ENCODE measurements at places on chromosomes 1 and 21.

DNA sequence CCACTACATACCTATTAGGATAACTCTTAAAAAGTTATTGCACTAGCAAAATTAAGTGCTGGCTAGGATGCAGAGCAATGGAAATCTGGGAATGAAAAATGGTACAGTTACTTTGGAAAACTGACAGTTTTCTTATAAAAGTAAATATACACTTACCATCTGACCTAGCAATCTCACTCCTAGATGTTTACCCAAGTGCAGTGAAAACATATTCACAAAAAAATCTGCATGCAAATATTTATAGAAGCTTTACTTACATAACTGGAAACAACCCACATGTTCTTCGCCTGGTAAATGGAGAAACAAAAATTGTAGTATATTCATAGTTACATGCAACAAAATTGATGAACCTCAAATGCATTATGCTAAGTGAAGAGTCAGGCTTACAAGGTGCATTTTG lies 12.9 kb upstream of the FLG2 start:
- DNase-seq: no peak

- DNase-seq: no peak
Observed at GRCh38 chr1:212166644-212167043, 118.6 kb upstream of the PPP2R5A start.

DNA sequence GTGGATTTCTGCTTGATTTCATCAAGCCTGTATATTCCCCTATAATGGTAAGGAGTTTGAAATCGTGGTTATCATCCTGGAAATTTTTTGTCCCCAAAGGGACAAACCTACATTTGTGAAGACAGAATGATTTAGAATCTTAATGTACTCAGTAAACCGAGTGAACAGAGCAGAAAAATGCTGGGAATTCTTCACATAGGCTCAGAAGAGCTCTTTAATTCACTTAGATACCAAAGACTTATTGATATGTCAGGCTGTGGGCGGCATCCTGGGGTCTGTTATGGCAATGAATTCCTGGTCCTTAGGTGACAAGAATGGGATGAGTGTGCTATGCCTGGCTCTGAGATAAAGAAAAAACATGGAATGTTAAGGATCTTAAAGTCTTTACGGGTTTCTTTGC lies 74.9 kb downstream of the ROR1 start:
- no peak for DNase-seq

GRCh38 chr21:39737376-39738000 lies 7.5 kb upstream of the IGSF5 start:
- no peak for DNase-seq

- DNase-seq: no peak
Observed at GRCh38 chr1:175206687-175207086, 14.1 kb upstream of the KIAA0040 start.

GRCh38 chr1:235607284-235607683 lies 42.3 kb downstream of the GNG4 start:
- no peak for DNase-seq

- no peak for DNase-seq
Observed at GRCh38 chr1:13826591-13826990, 126.6 kb downstream of the PRDM2 start.

DNA sequence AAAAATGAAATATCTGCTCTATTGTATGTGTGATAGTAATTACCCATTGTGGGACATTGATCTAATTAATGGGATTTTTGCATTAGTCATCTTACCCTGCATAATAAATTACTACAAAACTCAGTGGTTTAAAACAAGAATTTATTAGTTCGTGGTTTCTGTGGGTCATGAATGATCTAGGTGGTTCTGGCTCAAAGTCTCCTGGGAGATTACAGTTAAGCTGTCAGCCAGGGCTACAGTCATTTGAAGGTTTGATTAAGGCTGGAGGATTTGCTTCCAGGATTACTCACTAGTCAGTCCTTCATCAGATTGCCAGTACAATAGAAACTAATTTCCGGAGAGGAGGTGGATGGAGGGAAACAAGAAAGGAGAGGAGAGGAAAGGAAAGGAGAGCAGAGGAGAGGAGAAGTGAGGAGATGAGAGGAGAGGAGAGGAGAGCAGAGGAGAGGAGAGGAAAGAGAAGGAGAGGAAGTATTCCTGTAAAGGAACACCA lies 60.4 kb upstream of the TNFSF4 start:
- DNase-seq: peak; percentile 60

DNA sequence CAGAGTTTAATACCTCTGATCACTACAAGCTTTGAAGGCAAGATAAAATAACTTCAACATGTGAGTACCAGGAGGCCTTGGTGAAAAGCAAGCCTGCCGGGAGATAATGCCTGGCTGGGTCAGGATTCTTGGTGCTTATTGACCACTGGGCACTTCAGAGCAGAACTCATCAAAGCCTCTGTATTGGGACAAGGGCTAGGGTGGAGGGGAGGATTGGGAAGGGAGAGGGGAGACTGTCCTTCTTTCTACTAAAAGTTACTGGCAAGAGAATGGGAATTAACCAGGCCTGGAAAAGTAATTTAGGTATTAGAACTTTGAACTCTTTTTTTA lies 35.2 kb downstream of the NEK2 start:
- DNase-seq: no peak

GRCh38 chr1:27632387-27633297 lies 2.3 kb downstream of the FGR start:
- DNase-seq: no peak

GRCh38 chr1:117416546-117417125 lies 49.4 kb downstream of the MAN1A2 start:
- no peak for DNase-seq

DNA sequence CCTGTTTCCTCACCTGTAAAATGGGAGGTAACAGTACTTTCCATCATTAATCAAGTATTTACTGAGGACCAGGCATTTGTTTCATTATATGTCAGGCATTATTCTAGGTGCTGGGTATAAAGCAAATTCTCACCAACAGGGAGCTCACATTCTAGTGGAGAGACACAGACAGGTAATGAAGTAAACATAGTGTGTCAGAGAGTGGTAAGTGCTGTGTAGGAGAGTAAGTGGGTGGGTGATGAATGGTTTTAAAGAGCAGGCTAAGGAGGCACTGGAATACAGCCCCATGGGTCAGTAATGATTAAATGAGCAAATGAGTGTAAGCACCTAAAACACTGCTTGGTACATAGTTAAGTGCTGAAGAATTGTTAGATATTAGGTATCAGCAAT lies 60.4 kb downstream of the DNTTIP2 start:
- DNase-seq: no peak

DNA sequence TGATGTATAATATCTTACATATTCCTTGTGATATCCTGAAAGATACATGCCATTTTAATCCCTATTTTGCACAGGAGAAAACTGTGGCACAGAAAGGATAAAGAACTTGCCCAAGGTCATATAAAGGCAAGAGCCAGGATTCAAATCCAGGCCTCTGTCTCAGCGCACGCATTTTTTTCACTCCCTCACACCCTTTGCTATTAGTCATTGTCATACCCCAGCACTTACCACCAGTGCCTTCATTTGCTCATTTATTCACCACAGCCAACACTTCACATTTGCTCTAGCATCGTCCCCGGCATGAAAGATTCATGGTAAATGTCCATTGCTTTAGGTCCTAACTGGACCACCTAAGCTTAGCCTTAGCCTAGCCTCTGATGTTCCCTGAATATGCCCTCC lies 14.2 kb downstream of the ALX3 start:
- DNase-seq: no peak

DNA sequence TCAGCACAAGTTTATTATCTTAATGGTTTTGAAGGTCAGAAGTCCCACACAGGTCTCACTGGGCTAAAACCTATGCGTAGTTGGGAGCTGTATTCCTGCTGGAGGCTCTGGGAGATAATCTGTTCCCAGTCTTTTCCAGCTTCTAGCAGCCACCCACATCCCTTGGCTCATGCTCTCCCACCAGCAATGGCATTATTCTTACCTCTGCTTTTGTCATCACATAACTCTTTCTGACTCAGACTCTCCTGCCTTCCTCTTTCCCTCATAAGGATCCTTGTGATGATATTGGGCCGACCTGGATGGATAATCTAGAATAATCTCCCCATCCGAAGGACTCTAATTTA lies 122.2 kb upstream of the PRDX6 start:
- no peak for DNase-seq

DNA sequence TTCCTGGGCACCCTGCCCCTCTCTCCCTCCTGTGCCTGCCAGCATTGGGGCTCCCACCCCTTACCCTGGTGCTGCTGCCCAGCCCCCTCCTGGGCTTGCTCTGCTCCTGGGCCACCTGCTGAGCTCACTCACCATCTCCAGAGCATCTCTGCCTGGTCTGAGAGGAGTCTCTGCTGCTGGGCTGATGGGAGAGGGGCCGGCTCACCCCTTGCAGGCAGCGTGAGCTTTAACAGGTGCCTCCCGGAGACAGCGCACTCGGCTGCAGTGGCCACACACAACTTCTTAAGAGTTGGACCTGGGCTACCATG lies 721.7 kb downstream of the MATN1 start:
- DNase-seq: no peak

DNA sequence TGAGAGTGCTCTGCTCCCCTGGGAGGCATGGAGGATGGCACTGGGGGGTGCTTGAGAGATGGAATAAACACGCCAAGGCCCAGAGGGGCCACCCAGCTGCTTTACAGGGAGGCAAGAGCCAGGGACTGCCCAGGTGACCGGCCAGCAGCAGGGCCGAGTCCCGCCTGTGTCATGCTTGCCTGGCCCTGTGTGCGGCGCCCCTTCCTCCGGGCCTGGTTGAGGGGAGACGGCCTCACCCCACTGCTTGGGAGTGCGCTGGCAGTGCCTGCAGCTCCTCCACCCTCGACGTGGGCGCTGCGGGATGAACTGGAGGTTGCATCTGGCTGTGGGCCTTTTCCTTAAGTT lies 33.1 kb upstream of the COL6A2 start:
- DNase-seq: no peak

DNA sequence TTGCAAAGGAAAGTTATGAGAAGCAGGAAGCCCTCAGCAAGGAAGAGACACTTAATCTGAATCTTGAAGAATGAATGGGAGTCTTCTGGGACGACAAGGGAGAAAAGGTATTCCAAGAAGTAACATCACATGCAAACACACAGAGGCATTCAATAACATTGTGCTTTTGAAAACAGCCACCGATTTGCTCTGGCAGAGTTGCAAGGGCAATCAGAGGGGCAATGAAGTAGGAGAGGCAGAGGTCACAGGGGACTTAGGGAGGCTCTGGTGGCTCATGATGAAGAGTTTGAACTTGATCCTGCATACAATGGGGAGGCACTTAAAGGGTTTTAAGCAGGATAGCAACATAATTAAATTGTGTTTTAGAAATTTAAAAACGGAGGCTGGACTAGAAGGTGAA lies 107.7 kb downstream of the DDX20 start:
- DNase-seq: no peak

DNA sequence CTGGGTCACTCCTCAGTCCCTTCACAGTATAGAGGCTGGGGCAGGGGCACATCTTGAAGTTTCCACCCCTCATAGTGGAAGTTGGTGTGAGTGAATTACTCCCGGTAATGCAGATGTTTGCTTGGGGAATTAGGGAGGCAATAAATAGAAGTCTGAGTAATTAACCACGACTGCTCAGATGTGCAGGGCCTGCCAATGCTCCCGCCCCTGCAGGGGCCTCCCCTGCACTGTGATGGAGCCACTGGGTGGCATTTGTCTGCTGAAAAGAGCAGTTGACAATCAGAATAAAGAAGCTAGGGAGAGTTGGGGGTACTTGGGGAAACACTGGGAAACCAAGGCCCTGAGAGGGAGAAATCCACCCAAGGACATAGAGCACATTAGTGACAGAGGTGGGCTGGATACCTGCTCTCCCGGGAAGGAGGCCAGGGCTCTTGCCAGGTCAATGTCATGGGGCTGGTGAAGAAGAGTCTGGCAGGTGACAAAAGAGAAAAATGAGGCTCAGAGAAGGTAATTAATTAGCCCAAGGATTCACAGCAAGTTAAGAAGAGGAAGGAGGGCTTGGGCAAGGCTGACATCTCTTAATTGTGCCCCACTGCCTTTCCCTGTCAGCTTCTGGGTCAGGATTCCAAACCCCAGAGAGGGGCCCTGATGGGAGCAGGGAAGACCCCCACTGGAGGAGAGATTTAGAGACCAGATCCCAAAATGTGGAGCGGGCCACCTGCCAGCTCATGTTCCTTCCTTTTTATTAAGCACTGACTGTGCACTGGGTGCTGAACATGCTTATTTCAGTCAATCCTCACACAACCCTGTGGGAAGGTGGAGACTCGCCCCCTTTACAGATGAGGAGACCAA lies 436.2 kb downstream of the MATN1 start:
- DNase-seq: no peak

DNA sequence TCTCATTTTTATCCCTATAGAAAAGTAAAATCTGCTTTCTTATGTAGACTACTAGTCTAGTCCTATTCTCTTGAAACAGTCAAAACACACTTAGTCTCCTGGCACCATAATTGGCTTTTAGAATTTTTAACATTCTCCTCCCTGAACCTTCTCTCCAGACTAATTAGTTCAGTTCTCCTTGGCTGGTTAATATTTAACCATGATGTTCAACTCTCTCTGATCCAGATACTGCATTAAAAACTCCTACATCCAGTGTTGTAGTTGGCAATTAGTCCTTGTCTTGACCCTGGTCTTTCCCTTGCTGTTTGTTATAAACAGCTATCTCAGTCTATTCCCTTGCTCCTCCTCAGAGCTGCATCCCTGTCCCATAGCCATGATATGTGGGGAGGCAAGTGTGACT lies 422.9 kb upstream of the BEND5 start:
- DNase-seq: no peak

- peak; percentile 44 for DNase-seq
Observed at GRCh38 chr1:30759718-30760281, 2.2 kb upstream of the LAPTM5 start.

- DNase-seq: no peak
Observed at GRCh38 chr1:7268983-7269382, 483.7 kb downstream of the CAMTA1 start.

- no peak for DNase-seq
Observed at GRCh38 chr1:15214527-15214926, 32.5 kb upstream of the FHAD1 start.

DNA sequence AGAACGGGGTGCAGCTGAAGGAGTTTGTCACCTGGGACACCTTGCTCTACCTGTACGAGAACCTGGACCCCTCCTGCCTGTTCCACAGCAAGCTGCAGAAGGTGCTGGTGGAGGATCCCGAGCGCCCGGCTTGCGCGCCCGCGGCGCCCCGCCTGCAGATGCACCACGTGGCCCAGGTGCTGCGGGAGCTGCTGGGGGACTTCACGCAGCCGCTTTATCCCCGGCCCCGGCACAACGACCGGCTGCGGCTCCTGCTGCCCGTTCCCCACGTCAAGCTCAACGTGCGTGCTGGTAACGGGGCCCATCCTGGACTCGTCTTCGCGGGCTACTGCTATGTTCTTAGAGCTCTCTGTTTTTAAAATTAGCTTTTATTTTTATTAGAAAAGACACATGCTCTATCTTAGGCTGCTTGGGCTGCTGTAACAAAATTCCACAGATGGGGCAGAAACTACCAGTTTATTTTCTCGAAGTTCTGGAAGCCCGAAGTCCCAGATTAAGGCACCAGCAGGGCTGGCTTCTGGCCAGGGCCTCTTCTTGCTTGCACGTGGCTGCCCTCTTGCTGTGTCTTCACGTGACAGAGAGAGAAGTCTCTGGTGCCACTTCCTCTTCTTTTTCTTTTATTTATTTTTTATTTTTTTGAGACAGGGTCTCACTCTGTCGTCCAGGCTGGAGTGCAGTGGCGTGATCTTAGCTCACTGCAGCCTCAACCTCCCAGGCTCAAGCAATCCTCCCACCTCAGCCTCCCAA lies 38.1 kb downstream of the TRPM2 start:
- no peak for DNase-seq

Data from RCC 7860 (cell line).